Sciatic nerve (tissue), 2 donors: ENCODE measurements at places on chromosomes 5 and 9.

GRCh38 chr5:61330845-61331406 lies 1.1 kb upstream of the ZSWIM6 start:
- DNase-seq: peak; percentile 82

- no peak for DNase-seq
Measured at GRCh38 chr5:78905084-78905938, 79.8 kb downstream of the ARSB start.

GRCh38 chr9:119224431-119224830 lies 144.8 kb downstream of the BRINP1 start:
- no peak for DNase-seq

GRCh38 chr9:100228352-100228869 lies 124.3 kb downstream of the TEX10 start:
- no peak for DNase-seq

- no peak for DNase-seq
Measured at GRCh38 chr5:79697222-79698170, 7.9 kb downstream of the CMYA5 start.

- DNase-seq: peak; percentile 81
Measured at GRCh38 chr9:63817622-63818518, 1467.1 kb downstream of the FOXD4L5 start.

- DNase-seq: no peak
Measured at GRCh38 chr5:136710834-136711233, 345.5 kb upstream of the TRPC7 start.

- no peak for DNase-seq
Measured at GRCh38 chr9:113712053-113712452, 164.1 kb upstream of the ZNF618 start.

GRCh38 chr9:76424491-76424890 lies 30.3 kb upstream of the RFK start:
- DNase-seq: no peak

GRCh38 chr5:159929176-159929575 lies 12.9 kb downstream of the ADRA1B start:
- no peak for DNase-seq
